Mucosa of descending colon (tissue), 3 donors: ENCODE measurements at places on chromosomes 7 and 10.

GRCh38 chr10:33015761-33016547 is 57.9 kb upstream of the ITGB1 start:
- no peak for DNase-seq

GRCh38 chr7:132482866-132483265 is 93.4 kb downstream of the PLXNA4 start:
- DNase-seq: no peak

- DNase-seq: no peak
Measured at GRCh38 chr10:3292636-3293035, 120.1 kb upstream of the PITRM1 start.

DNA sequence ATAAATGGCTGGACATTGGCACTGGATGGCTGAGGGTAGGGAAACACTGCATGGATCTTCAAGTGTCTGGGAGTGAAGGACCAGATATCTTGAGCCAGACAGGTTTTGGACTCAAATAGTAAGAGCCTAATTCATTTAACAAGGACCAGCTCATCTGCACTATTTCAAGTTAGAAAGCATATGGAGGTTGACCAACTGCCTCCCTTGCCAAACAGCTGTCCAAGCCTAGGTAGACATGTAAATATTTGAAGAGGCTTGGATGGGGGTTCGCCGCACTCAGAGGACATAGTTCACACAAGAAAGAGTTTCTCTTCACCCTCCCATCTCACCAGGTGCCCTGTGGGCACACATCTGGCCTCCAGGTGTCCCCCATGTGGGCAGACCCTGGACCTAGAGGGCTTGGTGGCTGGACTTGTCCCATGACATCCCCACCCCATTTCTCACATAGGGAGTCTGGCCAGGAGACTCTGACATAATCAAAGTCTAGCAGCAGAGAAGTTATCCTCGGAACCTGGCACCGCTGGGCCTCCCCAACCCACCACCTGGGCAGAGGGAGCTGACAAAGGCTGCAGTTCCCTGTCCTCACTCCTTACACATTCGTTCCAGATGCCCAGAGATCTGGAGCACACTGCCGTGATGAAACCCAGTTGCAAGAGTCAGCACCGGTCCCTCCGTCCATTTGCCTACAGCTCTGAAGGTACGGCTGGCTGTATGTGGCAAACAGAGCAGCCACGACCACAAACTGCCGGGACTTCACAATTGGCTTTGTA is 116.9 kb upstream of the GDF10 start:
- no peak for DNase-seq

DNA sequence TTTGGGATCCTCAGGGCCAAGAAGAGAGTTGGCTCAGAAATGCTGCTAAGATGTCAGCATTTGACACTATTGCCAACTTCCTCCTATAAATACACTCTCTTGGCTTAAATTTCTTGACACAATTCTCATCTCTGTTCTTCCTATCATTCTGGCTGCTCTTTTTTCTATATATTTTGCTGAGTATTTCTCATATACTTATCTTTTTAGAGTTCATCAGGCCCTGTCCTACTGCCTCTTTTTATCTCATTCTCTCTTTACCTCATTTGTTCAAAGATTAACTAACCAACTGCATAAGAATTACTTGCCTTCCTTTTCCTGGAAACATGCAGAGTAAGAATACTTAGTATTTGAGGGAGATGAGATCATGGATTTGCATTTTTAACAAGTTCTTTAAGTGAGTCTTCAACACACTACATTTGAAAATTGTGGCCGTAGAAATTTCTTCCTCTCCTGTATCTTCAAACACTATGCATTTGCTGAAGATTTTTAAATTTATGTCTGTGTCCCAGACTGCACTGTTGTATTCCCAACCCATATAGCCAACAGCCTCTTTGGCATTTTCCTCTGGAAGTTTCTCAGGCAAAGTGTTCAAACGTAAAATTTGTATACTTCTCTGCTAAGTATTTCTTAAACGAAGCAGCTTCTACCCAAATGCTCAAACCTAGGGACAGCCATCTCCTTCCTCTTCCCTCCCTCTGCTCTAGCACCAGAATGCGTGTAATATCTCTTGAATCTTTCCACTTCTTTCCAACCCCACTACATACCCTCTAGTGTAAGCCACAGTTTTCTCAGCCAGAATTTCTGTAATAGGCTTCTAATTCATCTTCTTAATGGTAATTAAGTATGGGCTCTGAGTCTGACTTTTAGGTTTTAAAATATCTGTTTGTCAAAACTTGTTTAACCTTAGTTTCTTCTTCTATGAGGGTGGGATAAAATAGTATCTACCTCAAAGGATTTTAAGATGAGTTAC is 35.5 kb downstream of the ARL4A start:
- no peak for DNase-seq

DNA sequence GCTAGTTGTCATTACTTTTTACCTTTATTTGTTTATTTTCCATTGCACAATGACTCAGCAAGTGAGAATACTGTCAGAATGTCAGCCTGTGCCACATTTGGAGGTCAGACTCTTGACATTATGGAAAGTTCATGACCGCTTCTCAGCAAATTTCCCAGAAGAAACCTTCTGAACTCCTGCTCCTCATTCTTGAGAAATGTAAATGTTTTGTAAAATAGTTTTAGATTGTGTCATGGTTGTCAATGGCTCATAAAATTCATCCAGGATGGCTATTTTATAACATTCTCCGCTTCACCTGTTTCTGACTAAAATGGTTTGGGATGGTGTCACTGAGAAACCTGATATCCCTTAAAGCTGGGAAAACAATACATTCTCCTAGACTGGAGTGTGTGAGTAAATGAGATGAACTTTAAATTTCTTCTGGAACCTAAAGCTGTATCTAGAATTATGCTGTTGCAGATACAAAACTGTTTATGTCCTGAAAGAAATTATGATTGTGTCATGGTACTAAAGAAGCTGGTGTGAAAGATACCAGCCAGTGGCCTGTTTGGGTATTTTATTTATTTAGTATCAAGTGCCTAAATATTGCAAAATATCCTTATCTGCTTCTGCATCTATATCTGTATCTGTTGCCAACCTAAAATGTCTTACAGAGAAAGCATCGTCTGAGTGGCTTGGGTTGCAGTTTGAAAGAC is 671.7 kb downstream of the GATA3 start:
- DNase-seq: no peak

DNA sequence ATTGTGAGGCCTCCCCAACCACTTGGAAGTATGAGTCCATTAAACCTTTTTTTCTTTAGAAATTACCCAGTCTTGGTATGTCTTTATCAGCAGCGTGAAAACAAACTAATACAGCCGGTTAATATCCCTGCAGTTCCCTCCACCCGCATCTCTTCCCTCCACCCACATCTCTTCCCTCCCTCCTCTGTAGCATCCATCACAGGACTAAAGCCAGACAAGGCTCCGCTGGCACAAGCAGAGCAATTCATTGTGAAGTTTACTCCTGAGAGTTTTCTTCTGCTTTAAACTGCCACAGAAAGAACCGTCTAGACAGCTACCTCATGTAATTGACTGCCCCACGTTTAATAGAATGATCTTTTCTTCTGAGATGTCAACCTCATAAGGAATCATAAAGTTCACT is 131.5 kb downstream of the KIAA1217 start:
- DNase-seq: no peak

- no peak for DNase-seq
Measured at GRCh38 chr7:128364166-128364870, 2.8 kb upstream of the PRRT4 start.

DNA sequence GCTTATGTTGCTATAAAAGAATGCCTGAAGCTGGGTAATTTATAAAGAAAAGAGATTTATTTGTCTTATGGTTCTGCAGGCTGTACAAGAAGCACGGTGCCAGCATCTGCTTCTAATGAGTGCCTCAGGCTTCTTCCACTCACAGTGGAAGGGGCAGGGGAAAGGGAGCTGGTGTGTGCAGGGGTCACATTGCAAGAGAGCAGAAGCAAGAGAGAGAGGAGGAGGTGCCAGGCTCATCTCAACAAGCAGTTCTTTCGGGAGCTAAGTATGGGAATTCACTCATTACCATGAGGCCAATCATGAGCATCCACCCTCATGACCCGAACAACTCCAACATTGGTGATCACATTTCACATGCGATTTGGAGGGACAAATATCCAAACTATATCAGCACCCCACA is 17.2 kb upstream of the SLK start:
- DNase-seq: no peak

DNA sequence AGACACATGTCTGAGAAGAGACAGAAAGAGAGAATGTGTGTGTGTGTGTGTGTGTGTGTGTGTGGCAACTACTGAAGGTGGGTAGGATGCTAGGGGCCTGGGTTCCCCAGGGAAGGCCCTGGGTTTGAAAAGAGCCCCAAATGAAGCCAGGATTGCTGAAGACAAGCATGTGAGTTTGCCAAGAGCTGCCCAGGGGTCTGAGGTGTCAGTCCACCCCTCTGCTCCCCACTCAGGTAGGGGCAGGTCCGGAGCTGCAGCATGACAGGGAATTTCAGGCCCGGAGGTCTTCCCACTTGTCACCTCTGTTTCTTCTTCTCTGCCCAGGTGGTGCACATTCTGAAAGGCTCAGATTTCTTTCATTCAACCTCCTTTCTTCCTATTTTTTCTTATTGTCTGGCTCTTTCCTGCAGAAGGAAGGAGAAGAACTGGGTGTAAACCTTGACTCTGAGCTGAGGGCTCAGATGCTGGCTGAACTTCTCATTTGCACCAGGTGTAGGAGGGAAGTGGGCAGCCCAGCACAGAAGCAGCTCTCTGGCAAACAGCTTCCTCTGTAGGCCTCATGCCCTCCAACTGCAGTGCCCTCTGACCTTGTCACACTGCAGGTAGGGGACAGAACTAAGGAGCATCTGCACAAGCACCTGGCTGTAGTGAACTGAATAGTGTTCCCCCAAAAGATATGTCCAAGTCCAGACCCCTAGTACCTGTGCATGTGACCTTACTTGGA is 79.6 kb upstream of the LRRC4 start:
- DNase-seq: no peak

- DNase-seq: no peak
Measured at GRCh38 chr10:58932126-58932525, 244.3 kb upstream of the PHYHIPL start.

- DNase-seq: no peak
Measured at GRCh38 chr10:84548869-84549268, 220.5 kb downstream of the CCSER2 start.

DNA sequence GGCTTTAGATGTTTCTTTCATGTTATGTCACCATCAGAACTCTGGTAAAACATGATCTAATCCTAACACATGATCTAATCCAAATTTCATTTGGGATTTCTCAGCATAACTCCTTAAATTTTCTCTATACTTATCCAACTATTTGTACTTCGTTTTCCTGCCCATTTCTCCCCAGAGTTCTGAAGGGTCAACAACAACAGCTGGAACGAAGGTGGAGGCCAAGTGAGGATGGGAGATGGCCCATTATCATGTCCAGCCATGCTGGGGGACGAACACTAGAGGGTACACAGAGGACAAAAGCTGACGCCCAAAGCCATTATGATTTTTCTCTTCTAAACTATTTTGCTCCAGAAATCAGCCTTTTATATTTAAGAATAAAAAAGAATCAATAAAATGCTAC is 185.4 kb downstream of the DOCK4 start:
- no peak for DNase-seq

GRCh38 chr10:36053271-36053670 is 411.2 kb upstream of the FZD8 start:
- no peak for DNase-seq

DNA sequence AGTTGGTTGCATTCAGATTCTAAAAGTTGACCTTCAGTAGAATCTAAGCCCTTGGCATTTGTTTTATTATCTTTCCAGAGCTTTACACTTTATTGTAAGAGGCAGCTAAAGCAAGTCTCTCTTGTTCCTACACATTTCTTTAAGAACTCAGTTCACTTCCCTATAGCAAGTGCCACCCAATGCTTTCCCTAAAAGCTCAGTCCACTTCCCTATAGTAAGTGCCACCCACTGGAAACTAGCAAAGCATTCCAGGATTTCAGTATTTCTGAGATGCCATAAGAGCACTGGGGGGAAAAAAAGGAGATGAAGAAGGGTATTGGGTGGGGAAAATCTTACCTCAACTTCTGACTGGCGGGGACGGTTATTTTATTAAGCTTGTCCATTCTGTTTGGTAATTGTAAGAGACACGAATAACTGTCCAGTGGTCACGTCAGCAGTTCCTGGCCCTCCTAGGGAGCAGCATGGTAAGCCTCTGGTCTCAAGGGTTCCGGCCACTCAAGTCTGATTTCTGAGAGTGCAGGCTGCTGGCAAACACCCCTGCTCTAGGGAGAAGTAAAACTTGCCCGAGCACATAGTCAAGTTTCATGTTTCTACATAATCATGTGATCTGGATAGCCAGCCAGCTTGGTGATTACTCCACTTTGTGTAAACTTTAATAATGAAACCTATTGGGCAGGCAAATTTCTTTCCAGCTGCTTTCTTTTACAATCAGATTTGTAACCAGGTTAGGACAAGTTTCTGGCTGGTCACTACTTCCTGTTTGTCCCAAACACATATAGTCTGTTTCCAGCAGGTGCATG is at the start of gene BLNK:
Gene BLNK, minus strand, starts transcription at position 554 of the 800 bp plus-strand sequence. Its CDS starts 171 bp downstream, at position 383.
- peak; percentile 87 for DNase-seq

DNA sequence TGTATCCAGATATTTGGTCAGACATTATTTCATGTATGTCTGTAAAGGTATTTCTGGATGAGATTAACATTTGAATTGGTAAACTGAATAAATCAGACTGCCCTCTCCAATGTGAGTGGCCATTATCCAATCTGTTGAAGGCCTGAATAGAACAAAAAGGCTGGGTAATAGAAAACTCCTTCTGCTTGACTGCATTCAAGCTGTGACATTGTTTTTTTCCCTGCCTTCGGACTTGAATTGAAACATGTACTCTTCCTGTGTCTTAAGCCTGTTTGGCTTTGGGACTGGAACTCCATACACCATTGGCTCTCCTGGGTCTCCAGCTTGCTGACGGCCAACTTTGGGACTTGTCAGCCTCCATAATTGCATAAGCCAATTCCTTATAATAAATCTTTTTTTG is 36.0 kb upstream of the ARHGAP21 start:
- DNase-seq: no peak

DNA sequence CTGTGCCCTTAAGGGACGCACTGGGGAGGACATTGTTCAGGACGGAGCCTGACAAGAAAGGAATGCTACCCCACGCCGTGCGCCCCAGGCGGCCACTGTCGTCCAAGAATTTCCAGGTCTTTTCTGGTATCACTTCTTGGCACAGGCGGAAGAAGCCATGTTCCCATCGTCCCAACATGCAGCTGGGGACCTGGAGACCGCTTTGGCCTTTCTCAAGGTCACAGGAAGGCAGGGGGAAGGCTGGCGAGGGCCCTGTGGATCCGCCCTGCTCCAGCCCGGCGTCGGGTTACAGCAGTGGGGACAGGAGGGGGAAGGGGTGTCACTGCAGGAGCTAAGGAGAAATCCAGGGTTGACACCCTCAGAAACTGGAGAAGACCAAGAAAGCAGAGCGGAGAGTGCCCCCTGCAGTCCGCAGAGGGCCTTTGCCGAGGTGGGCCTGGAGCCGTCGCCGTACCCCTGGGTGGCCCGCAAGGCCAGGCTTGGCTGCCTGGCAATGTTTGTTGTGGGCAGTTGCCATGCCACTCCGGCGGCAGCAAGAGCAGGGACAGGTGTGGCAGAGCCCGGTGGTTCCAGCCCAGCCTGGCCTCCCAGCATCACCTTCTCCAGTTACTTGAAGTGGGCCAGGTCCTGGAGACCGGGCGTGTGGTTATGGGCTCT is 104.1 kb downstream of the LHPP start:
- DNase-seq: no peak
